Stimulated activated CD8-positive, alpha-beta memory T cell treated with anti-CD3 and anti-CD28 coated beads, Interleukin-4, amount 100 ng/mL, for 4 hours (primary cell): ENCODE measurements at places on chromosomes 6 and 20.

GRCh38 chr6:48255094-48255493, 144.1 kb upstream of the PTCHD4 start:
- DNase-seq: no peak

DNA sequence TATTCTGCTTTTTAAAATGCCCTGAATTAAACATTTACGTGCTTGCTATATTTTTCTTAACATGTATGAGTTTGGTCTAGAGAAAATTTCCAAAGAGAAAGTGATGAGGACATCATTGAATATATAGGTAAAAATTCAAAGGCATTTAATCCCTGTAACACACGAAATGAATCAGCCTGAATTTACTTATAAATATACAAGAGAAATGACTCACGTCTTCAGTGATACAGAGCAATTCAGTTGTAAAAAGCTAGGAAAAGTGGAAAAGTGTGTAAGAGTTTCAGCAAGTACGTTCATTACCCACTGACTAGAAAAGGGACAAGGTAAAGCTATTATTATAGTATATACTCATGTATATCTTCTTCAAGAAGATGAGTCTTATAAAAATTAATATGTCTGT, 124.8 kb downstream of the HIVEP1 start:
- DNase-seq: no peak

DNA sequence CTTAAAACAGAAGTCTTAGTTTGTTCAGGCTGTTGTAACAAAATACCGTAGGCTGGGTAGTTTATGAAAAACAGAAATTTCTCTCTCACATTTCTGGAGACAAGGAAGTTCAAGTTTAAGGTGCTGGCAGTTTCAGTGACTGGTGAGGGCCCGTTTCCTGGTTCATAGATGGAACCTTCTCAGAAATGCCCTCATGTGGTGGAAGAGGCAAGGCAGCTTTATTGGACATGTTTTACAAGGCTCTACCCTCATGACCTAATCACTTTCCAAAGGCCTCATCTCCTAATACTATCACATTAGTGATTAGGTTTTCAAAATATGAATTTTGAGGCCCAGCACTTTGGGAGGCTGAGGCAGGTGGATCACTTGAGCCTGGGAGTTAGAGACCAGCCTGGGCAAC, 2.4 kb downstream of the HEBP2 start:
- no peak for DNase-seq

GRCh38 chr6:158536891-158537798, 22.7 kb upstream of the TMEM181 start:
- no peak for DNase-seq

DNA sequence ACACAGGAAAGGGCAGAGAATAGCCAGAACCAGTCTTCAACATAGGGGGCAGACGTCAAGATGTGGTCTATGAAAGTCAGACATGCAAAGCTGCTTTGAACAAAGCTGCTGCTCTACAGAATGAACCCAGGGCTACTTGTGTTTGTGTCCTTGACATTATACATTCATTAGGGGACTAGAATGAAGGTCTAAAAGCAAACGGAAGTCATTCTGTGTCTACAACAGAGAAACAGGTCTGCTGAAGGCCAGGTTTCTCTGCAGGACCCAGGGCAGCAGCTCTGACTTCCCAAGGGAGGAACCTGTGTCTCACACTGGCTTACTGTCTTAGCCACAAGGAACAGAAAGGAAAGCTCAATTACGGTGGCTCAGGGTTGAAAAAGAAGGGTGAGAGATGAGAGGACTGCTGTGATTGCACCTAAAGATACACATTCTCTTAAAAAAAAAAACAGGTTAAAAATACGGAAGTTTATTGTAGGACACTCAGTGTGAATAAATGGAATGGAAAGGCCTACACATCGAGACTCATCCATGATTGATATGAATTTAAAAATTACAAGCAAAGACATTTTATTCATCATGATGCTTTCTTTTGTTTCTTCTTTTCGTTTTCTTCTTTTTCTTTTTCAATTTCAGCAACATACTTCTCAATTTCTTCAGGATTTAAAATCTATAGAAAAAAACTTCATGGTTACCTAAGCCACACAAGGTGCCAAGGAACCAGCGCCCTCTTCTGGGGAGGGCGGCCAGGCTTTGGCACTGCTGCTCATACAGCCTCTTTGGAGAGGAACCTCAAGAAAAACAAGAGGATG, 6.7 kb downstream of the PSMA7 start:
- DNase-seq: no peak

DNA sequence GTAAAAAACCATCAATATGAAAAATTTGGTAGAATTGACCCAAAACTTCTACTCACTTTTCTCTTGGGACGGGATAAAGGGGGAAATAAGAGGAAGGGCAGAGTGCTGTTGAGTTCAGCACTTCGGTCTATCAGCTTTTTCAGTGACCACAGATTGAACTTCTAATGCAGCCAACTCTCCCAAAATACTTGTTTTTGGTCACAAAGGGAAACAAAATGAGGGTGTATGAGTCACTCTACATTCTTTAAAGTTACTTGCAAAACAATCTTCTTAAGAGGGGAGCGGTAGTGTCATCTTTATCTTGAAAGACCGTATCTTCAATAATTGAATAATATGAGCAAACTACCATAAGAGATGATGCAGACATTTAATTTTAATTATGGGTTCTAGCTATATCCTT, 661.3 kb downstream of the CD109 start:
- no peak for DNase-seq

DNA sequence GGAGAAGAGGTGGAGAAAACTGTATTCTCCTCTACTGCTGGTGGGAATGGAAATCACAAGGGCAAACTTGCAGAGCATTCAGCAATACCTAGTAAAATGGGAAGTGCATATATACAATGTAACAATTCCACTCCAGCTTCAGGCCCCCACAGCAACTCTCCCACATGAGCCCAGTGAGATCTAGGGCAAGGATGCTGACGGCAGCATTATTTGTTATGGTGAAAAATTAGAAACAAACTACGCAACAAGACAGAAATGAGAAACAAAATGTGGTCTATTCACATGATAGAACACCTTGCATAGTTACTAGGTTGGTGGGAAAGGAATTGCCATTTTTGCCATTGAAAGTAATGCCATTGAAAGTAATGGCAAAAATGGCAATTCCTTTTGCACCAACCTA, 98.9 kb upstream of the SRSF6 start:
- no peak for DNase-seq

DNA sequence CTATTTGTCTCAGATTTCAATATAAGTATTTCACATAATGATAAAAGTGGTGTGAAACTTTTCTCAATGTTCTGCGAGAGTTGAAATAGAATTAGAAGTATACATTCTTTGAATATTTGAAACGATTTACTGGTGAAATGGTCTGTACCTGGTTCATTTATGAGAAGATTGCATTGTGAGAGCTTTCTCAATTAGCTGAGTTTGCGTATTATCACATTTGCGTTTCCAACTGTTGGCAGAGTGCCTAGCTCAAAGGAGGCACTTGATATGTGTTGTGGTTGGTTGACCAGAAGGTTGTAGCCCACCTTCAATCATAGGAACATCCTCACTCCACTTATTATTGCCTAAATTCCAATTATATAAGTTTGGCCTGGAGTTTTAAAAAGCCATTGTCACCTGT, 58.8 kb upstream of the EXOC2 start:
- DNase-seq: no peak

DNA sequence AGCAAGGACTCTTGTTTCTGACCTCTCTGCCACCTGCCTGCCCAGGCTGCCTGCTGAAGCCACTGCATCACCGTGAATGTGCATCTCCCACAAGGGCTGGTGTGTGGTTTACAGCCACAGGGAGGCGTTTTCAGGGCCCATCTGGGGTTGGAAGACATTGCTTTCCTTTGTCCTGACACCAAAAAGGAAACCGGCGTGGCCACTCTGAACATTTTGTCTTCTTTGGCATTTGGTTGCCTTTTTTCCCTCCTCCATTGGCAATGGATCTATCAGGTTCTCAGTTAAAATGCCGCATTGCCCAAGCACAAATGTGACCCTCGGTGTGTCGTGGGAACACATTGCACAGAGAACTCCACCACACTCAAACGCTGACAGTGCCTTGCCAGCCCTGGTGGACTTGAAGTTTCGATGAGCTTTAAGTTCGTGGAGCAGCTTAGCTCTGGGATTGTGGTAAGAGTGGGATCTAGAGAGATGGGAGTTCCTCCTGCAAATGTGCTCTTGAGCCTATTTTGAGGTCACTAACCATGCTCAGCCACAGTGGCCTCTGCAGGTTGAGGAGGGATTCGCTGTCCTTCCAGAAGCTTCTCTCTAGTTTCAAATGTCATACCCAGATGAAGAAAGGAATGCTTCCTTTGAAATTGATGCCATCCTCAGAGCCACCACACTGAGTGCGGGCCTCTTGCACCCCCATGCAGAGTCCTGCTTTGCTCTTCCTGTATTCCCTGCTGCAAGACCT, 14.8 kb upstream of the PCK1 start:
- DNase-seq: no peak

DNA sequence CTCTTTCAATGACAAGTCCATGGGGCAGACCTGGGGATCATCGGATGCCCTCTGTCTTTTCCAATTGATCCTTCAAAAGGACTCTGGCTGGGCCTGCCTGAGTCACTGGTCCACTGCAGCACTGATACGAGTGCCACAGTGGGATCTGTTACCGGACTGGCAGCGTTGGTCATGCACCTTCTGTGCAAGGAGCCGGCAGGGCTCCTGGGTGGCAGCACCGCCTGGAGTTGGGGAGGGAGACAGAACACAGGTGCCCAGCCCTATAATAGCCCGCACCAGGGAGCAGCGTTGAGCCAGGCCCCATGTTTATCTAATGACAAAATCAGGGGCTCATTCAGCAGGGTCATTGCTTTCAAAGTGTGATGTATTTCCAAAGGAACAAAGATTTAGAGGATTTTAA, 64.2 kb upstream of the NXT1 start:
- DNase-seq: no peak

DNA sequence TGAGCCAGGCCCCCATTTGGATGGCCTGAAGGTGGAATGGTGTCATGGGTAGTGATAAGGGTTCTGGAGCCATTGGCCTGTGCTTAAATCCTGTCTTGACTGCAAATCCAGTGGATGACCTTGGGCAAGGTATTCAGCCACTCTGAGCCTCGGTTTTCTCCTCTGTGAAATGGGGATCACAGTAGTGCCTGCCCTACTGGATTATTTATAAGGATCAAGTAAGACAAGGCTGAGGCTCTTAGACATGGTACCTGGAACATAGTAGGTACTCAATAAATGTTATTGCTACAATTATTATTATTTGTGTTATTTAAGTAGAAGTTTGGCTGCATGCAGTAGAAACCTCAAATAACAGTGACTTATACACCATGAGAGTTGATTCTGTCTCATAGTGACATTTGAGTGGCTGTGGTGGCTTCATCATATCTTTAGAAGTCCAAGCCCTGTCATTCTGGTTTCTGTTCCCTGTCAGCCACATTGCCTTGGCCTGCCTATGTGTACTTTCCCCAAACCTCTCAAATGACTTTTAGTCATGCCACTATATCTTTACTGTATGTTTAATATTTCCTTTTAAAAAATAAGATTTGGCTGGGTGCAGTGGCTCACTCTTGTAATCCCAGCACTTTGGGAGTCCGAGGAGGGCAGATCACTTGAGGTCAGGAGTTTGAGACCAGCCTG, 37.6 kb upstream of the CHMP4B start:
- no peak for DNase-seq

GRCh38 chr20:58640446-58640845, 10.6 kb upstream of the STX16 start:
- no peak for DNase-seq
